NCI-H526 (cell line): ENCODE measurements at places on chromosomes 5 and 9.

- no peak for DNase-seq
These were observed 207.6 kb downstream of the FSTL4 start for GRCh38 chr5:133404724-133405123.

GRCh38 chr5:82679660-82680059 lies 397.5 kb downstream of the TMEM167A start:
- no peak for DNase-seq

DNA sequence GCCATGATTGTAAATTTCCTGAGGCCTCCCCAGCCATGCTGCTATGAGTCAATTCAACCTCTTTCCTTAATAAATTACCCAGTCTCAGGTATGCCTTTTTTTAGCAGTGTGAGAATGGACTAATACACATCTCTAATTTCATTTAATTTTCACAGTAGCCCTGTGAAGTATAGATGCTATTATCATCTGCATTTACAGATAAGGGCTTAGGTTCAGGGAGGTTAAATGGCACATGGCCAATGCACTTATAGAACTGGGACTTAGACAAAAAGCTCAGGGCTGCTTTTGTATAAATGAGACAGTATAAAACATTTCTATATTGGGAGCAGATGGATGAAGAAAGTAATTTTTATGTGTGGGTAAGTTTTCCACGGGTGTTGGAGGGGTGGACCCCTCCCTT lies 62.9 kb upstream of the PANK3 start:
- DNase-seq = no peak

DNA sequence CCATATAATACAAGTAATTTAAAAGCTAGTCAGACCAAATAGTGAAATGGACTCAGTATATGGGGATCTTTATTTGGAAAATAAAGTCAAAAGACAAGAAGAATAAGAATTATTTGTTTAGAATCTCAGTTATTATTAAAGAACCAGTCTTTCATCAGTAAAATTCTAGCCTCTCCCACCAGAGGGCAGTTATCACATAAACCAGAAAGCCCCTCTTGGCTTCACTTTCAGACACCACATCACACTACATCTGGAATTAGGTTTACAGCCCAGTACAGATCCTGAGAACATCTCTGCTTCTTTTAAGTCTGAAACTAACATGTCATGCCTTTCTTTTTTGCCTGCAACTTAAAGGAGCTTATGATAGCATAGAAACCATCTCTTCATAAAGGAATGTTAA lies 12.2 kb upstream of the HSPB3 start:
- peak; percentile 0 for DNase-seq

DNA sequence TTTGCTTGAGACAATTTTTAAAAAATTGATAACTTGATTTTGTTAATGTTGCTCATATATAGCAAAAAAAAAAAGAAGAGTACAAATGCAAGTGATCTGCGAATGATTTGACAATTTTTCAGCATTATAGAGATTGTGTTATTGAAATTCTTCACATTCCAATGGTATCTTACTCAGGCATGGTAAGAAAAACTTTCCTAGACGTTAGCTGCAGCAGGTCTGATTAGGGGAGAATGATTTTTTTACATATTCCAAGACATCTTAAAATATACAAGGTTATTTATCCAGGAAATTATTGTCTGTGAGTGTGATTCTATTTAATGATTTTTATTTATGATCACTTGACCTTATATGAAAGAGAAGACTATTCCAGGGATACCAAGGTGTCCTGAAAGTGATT lies 361.9 kb downstream of the MAT2B start:
- no peak for DNase-seq

DNA sequence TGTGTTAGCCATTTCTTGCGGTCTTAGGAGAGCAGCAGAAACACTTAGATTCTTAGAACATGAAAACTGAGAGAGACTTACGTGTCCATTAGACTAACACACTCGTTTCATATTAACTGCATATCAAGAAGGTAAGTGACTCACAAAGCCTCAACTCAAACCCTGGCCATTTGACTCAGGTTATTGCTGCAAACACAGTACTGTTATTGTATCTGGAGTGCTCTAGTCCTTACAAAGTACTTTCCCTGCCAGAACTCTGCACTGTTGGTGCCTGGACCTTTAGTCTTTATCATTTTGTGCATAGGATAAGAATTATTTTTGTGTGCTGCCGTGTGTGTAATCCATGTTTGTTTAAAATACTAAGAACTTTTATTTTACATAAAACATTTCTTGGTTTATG lies 155.7 kb downstream of the FBXL7 start:
- DNase-seq = no peak

GRCh38 chr5:37839407-37840052 lies at the start of gene GDNF:
Gene GDNF (minus strand): TSS chr5:37840041. CDS start chr5:37834796, 5,245 bp downstream.
- DNase-seq = peak; percentile 90

DNA sequence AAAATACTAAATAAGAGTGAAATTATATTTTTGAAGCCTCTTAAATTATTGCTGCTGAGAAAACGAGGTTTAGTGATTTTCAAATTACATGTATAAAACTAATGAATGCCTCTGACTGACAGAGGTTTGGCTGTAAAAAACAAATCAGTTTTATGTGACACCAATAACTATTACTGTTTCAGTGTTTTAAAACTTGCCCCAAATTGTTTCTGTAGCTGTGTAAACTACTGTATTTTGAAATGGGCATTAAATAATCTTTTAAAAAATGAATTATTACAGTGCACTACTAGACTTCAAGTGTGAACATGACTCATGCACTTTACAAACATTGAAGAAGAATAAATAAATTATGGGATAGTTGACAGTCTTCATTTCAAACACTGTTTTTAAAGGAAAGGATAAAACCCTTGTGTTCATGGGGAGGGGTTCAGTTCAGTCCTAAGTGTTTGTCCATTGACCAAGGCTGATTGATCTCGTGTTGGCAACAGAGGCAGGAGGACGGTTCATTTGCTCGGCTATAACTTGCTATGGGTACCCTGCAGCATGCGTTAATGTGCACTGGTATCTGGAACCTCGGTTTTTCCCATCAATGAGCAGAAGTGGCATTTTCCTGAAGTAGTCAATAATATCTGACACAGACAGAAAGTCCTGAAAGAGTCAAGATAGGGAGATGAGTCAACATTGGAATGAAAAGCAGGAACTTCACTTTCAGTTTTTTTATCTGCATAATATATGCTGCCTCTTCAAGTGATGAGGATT lies 15.6 kb downstream of the C5orf58 start:
- no peak for DNase-seq

- DNase-seq = peak; percentile 73
These were observed 47.5 kb downstream of the DAB2IP start for GRCh38 chr9:121698627-121699570.

- DNase-seq = peak; percentile 59
These were observed 373.3 kb upstream of the SEMA6A start for GRCh38 chr5:116947691-116948528.

- DNase-seq = no peak
These were observed 1682.4 kb downstream of the MAT2B start for GRCh38 chr5:165187815-165188214.

DNA sequence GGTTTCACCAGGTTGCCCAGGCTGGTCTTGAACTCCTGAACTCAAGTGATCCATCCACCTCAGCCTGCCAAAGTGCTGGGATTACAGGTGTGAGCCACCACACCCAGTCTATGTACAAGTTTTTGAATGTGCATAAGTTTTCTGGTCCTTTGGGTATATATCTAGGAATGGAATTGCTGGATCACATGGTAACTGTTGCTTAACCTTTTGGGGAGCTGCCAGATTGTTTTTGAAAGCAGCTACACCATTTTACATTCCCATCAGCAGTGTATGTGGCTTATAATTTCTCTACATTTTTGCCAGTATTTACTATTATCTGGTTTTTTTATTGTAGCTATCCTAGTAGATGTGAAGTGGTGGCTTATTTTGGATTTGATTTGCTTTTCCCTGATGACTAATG lies 8.9 kb upstream of the LNPEP start:
- no peak for DNase-seq

DNA sequence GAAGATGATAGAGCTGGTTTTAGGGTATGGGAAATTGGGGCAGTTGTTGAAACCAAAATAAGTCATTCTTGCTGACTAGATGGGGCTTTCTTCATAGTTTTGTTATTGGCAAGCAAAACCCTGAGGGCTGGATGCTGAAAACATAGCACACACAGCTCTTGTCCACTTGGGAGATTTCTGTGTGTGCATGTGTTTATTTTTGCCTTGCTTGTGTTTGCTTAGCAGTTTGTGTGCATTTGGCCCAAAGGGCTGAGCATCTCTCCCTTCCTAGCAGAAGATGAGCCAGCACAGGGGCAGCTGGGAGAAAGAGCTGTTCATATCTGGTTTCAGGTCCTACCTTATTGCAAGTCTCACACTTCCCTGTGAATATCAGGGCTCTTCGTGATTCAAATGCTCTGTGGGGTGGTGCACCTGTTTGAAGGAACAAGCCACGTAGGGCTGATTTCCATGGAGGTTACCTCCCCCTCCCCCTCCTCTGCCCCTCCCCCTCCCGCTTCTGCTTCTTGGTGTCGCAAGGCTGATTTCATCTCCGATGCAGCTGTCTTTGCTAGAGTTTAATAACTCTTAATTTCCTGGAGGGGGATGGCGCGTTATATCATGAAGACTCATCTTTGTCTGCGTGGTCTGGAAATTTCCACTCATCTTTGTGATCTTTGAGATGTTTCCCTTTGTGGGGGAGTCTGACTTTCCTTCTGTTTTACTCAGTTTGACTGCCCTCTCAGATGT lies 296.5 kb downstream of the ARHGAP26 start:
- DNase-seq = no peak

GRCh38 chr9:82673919-82674318 lies 389.0 kb downstream of the RASEF start:
- DNase-seq = no peak

- no peak for DNase-seq
These were observed 37.5 kb upstream of the ZFYVE16 start for GRCh38 chr5:80370390-80370789.

DNA sequence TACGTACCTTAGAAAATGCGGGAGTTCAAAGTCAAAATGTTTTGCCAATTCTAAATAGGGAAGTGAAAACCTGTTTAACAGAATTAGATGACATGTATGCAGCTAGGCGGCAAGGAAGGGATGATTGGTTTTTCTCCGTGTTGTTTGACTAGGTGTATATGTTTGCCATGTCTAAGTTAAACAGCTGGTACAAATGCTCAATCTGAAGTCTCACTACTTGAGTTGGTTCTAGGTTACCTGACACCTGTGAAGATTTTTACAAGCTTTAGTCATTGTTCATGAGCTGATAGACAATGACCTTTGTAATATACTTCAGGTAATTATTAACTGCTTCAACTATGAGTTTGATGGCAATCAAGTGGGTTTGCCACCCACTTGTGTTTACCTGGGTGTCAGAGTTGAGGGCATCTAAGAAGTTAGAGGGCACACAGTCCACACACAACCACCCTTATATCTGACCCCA lies 74.3 kb downstream of the SLC44A1 start:
- peak; percentile 2 for DNase-seq

GRCh38 chr5:459562-460272 lies 16.7 kb downstream of the EXOC3 start:
- no peak for DNase-seq

DNA sequence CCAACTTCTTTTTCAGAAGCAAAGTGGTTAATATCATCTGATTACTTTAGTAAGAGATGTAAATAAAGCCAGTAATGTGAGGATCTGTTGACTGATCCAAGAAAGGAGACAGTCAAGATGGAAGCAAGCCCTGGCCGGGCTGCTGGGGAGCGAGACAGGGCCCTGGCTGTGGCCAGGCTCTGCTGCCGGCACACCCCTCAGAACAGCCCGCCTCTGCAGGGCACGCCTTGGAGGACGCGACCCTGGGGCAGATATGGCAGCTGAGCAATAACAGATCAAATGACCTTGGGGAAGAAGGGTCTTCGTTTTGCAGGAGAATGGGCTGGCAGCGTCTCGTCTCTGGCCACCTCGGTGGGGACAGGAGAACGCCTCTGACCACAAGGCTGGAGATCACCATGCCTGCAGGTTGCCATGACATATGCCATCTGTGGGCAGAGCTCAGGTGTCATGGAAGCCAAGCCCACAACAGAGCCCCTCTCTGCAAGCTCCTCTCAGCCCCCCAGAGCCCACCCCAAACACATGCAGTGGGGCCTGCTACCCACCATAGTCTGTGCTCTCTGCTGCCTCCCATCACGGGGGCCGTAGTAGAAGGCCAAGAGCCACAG lies 206.5 kb downstream of the FANCC start:
- DNase-seq = no peak

DNA sequence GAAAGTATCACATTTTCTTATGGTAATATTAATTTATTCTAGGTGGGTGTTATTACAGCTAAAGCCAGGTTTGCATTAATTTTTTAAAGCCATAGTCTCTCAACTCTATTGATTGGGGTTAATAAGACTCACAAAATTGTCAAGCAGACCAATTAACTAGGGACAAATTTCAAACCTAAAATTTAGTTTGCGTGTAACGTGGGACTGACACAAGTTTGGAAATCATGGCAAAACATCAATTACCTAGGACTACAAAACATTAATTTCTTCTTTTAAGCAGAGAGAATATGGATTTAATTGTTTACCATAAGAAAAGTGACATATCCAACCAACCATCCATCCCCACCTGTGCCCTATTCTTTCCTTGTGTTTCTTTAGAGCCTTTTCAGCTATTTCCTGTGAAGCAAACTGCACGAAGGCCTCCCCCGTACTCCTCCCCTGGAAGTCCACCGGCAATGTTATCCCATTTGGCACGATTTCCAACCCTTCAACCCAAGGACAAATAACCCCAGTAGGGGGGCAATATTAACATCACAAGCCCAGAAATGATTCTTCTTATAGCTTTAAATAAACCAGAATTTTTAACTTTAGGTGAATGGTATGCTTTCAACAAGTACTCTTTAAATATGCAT lies 4.4 kb downstream of the HNRNPH1 start:
- no peak for DNase-seq

DNA sequence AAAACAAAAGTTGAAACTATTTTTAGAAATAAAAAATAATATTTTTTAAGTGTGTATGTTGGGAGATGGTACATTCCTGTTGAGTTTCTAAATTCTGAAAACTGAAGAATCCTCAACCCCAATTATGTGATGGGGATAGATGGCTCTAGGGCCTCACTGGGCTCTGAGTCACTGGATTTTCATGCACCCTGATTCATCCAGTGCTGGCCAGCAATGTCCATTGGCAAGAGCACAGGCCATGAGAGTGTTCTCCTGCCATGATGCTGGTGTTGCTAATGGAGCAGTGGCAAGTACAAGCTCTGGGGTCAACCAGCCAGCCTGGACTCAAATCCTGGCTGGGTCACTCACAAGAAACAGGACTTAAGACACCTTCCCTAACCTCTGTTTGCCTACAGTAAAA lies 23.3 kb downstream of the SMIM23 start:
- DNase-seq = no peak

- DNase-seq = no peak
These were observed 518.1 kb downstream of the AGTPBP1 start for GRCh38 chr9:85223506-85224125.

DNA sequence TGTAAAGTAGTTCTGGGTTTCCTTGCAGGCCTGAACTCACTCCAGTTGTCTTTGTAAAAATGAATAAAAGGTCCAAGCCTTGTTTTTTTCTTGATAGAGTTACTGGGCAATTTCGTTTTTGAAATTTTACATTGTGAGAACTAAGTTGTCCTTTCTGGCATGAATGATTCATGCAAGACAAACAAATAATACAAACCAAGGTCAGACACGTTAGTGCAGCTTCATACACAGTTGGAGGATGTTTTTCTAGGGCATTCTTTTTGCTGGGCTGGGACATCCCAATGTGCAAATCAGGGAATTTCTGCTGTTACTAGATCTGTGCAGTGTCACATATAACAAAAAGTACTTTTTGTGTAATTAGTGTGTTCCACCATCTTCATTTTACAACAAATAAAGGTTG lies 96.0 kb downstream of the MEGF10 start:
- no peak for DNase-seq
